Activated T-helper 2 cell treated with anti-CD3 and anti-CD28 coated beads, Interferon-gamma antibody, Interleukin-2, Interleukin-4, amounts not matched to agents 10 μg/mL and 5 μg/mL and 100 μg/mL, durations not matched to agents 14 hours and 24 hours and 36 hours (primary cell): ENCODE measurements at places on chromosomes 5 and 9. TPM values are rescaled to one million over a fixed set of nuclear protein-coding genes. Genes with fewer than 3 reads are reported as not detected.

The ENTREP1 gene
- not detected in 2 replicates for total RNA-seq

The FOXD4 gene
- 0.09 TPM in 1 of 2 replicates, not detected in the other for total RNA-seq

GRCh38 chr9:103362986-103363385 is 367.9 kb downstream of the CYLC2 start:
- H3K27me3 ChIP-seq = no peaks in the 10 kb centered on the region
- no peak overlapping the region for H3K4me3 ChIP-seq
- H3K36me3 ChIP-seq = no peaks in the 10 kb centered on the region

DNA sequence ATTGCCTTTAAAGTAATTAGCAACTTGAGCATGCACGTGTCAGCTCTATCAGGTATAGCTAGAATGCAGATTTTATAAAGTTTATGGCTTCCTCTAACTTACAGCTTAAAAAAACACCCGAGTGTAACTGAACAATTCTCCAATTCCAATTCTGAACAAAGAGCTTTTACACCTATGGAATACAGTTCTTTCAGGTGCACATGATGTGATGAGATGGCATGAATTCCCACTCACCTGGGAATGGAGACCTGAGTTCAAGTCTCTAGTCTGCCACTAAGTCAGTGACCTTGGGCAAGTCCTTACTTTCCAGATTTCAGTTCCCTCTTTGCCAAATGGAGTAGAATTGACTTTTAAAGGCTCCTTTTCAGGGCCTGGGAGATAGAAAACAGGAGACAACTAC is 1.8 kb downstream of the ZFAND5 start:
- no peak for DNase-seq
- H3K4me1 ChIP-seq = peaks cover 38% of the 10 kb centered on the region
- H3K36me3 ChIP-seq = peaks cover 52% of the 10 kb centered on the region

- H3K4me3 ChIP-seq = no peak overlapping the region
- no peak overlapping the region for H3K27ac ChIP-seq
- DNase-seq = no peak
- no peaks in the 10 kb centered on the region for H3K36me3 ChIP-seq
- no peaks in the 10 kb centered on the region for H3K4me1 ChIP-seq
- H3K27me3 ChIP-seq = peaks cover 4% of the 10 kb centered on the region
Observed at GRCh38 chr9:27292659-27293405, 4.1 kb downstream of the EQTN start.

The CDH10 gene
- total RNA-seq = not detected in 2 replicates

GRCh38 chr5:87116825-87117512 is 150.7 kb upstream of the RASA1 start:
- H3K27ac ChIP-seq = no peak overlapping the region
- no peak for DNase-seq
- H3K4me3 ChIP-seq = no peak overlapping the region

The ZSWIM6 gene
- total RNA-seq = 8.9 TPM in 2 replicates

DNA sequence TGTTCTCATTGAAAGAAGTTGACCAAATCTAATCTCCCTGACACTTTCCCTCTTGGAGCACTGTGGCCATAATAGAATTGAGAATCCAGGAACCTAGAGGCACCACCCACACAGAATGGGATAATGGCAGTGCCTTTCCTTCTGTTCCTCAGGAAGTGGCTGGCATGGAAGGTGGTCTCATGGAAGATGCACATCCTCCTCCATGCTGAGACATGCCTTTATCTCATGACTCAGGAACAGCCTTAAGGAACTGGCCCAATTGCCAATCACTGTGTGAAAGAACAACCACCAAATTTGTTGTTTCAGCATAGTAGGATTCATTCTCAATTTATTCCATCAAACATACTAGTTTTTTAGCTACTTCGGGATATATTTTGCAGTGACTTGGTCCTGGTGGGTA is 137.5 kb upstream of the RASGRF2 start:
- H3K36me3 ChIP-seq = peaks cover 36% of the 10 kb centered on the region
- no peaks in the 10 kb centered on the region for H3K4me1 ChIP-seq
- DNase-seq = no peak

DNA sequence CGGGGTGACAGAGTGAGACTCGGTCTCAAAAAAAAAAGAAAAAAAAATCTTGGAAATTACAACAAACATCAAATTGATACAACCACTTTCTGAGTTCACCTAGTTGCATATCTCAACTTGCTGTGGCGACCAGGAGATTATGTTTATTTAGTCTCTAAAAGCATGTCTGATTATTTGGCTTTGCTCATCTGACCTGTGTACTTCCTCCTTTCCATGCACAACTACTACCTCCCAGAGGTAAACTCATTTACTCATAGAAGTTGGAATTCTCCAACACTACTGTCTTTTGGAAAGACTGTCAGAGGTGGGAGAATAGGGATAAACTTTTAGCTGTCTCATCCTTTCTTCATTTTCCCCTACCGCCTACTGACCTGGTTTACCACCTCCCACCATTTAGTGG is 42.6 kb downstream of the MTMR12 start:
- no peak for DNase-seq
- peaks cover 75% of the 10 kb centered on the region for H3K36me3 ChIP-seq
- H3K27me3 ChIP-seq = no peaks in the 10 kb centered on the region
- H3K4me1 ChIP-seq = no peaks in the 10 kb centered on the region

The TMOD1 gene
- total RNA-seq = 0.96 and 0.97 TPM in 2 replicates

DNA sequence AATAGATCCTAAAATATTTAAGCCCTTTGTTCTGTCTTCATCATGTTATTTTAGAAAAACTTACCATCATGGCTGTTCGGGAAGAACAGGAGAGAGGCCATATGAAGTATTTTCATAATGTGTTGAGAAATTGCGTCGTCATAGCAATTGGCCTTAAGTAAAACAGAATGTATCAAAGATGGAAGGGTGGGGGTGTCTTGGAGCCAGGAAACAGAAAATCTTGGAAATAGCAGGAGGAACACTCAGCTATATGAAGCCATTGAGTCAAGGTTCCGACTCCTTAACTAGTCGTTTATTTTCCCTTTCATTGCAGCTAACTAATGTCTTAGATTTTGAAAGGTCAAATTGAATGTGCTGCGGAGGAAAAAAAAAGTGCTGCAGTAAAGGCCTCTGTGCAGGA is 1.3 kb downstream of the SPTAN1 start:
- no peak overlapping the region for H3K4me3 ChIP-seq
- peaks cover 47% of the 10 kb centered on the region for H3K4me1 ChIP-seq

The F12 gene
- 3.5 and 5.8 TPM in 2 replicates for total RNA-seq

GRCh38 chr9:128218518-128219389 is 15.6 kb downstream of the DNM1 start:
- H3K4me3 ChIP-seq = peak overlapping the region; percentile 77
- no peaks in the 10 kb centered on the region for H3K36me3 ChIP-seq
- H3K27me3 ChIP-seq = no peaks in the 10 kb centered on the region
- peaks cover 11% of the 10 kb centered on the region for H3K4me1 ChIP-seq
- peak; percentile 94 for DNase-seq

- H3K36me3 ChIP-seq = no peaks in the 10 kb centered on the region
- H3K27ac ChIP-seq = no peak overlapping the region
- no peaks in the 10 kb centered on the region for H3K4me1 ChIP-seq
Observed at GRCh38 chr5:153798830-153799229, 239.9 kb downstream of the FAM114A2 start.

- no peak overlapping the region for H3K27ac ChIP-seq
- H3K27me3 ChIP-seq = no peaks in the 10 kb centered on the region
- no peak for DNase-seq
Observed at GRCh38 chr9:134518004-134518606, 123.5 kb upstream of the COL5A1 start.

DNA sequence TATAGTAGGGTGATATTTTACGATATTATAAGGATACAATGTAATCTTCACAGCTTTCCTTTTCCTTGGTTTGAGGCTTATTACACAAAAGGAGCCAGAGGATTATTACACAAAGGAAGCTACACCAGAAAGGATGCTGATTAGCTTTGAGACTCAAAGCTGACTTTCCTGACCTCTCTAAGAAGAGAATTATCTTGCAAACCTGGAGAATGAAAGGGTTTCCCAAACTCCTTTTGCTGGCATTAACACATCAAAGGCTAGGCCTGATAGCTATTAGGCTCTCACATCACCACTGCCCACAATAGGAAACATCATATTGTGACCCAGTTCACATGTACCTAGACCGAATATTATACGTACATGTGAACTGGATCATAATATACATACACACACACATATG is 34.2 kb upstream of the CHD1 start:
- no peak overlapping the region for H3K4me3 ChIP-seq
- no peaks in the 10 kb centered on the region for H3K36me3 ChIP-seq
- H3K4me1 ChIP-seq = no peaks in the 10 kb centered on the region
- no peaks in the 10 kb centered on the region for H3K27me3 ChIP-seq

The PRRT1B gene
- not detected in 2 replicates for total RNA-seq

- H3K4me1 ChIP-seq = no peaks in the 10 kb centered on the region
- no peaks in the 10 kb centered on the region for H3K27me3 ChIP-seq
- DNase-seq = no peak
- no peak overlapping the region for H3K27ac ChIP-seq
- no peaks in the 10 kb centered on the region for H3K36me3 ChIP-seq
Observed at GRCh38 chr5:4275232-4275631, 679.6 kb downstream of the IRX1 start.

The AGXT2 gene
- not detected in 2 replicates for total RNA-seq

GRCh38 chr9:135500071-135500524 is 384 bp upstream of the MRPS2 start:
- peaks cover 7% of the 10 kb centered on the region for H3K27me3 ChIP-seq
- H3K36me3 ChIP-seq = peaks cover 35% of the 10 kb centered on the region
- no peak overlapping the region for H3K27ac ChIP-seq
- H3K4me1 ChIP-seq = peaks cover 15% of the 10 kb centered on the region
- H3K4me3 ChIP-seq = peak overlapping the region; percentile 90

DNA sequence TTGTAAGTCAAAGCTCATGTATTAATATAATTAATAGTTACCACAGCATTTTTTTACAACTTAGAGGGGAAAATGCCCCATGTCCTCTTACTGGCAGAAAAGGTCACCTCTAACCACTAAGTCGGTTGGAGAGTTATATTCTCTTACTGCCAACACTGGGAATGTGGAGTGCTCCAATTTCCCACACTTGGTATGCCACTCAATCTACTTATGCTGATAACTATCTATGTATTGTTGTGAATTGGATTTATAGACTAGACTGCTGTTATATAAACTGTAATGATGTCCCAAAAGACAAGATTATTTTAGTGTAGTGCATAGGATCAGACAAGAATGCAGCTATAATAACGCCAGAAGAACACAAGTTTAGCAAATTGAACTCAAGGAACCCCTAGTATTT is 2385.2 kb upstream of the C9orf72 start:
- no peaks in the 10 kb centered on the region for H3K4me1 ChIP-seq
- H3K27me3 ChIP-seq = no peaks in the 10 kb centered on the region
- DNase-seq = no peak
- H3K36me3 ChIP-seq = no peaks in the 10 kb centered on the region
- no peak overlapping the region for H3K4me3 ChIP-seq
- no peak overlapping the region for H3K27ac ChIP-seq

- H3K36me3 ChIP-seq = peaks cover 30% of the 10 kb centered on the region
- no peak overlapping the region for H3K27ac ChIP-seq
- DNase-seq = no peak
- no peaks in the 10 kb centered on the region for H3K27me3 ChIP-seq
Observed at GRCh38 chr5:88226881-88227450, 41.7 kb downstream of the TMEM161B start.

GRCh38 chr5:96595300-96596090 is 66.7 kb upstream of the CAST start:
- no peak overlapping the region for H3K4me3 ChIP-seq
- H3K36me3 ChIP-seq = no peaks in the 10 kb centered on the region
- DNase-seq = no peak
- H3K27ac ChIP-seq = no peak overlapping the region
- peaks cover 14% of the 10 kb centered on the region for H3K4me1 ChIP-seq

The FBXL7 gene
- 0.05 TPM in 1 of 2 replicates, not detected in the other for total RNA-seq

DNA sequence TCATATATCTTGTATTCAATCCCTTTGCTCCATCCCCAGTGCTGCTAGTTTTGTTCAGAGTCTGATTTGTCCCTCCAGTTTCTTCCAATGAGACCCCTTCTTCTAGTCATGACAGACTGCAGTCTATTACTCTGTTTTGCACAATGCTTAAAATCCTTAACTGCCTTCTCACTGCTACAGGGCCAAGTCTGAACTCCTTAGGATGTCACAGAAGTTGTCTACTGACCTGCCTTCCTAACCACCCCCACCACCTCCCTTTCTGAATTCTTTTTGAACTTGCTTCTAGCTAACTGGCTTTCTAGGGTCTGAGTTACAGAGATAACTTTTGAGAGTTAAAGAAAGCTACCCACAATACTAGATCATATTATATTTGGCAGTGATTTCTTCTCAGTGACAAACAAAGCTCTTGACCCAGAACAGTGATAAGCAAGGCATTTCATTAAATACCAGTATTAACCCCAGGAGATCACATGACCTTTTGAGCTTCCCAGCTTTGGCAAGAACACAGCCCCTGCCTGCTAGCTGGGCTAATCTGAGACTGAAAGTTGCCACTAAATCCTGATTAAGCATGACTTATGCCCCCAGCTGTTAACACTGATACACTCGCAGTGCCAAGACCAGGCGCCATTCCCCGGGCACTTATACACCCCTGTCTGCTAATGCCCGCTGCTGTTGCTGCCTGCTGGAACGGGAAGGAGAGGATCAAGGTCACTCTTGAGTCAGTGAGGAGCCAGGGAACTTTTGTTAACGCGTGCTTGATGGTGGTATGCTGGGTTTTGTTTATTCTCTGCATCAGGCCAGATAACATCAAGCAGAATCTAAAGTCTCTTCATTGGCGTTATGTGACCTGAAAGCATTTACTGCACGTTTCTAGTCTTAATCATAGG is 36.4 kb upstream of the ADAMTSL1 start:
- no peaks in the 10 kb centered on the region for H3K36me3 ChIP-seq
- H3K27ac ChIP-seq = no peak overlapping the region
- H3K27me3 ChIP-seq = peaks cover 13% of the 10 kb centered on the region
- DNase-seq = no peak
- no peaks in the 10 kb centered on the region for H3K4me1 ChIP-seq
- H3K4me3 ChIP-seq = no peak overlapping the region

DNA sequence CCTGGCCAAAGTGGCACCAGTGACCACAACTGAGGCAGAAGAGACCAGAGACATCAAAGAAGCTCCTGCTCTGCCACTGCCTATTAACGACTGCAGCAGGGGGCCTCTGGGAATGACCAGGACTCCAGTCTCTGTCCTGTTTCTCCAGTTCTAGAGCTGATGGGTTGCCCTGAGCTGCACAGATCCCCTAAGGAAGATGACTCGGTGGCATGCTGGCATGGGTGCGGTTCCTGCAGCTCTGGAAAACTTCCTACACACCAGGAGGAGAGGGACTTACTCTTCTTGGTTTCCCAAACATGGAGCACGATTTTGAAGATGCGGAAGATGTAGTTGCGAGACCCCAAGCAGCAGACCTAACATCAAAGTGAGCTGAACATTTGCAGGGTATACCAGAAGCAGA is 2.7 kb downstream of the SLIT3 start:
- no peak overlapping the region for H3K4me3 ChIP-seq
- no peaks in the 10 kb centered on the region for H3K36me3 ChIP-seq
- H3K27ac ChIP-seq = no peak overlapping the region
- no peak for DNase-seq
- peaks cover 47% of the 10 kb centered on the region for H3K27me3 ChIP-seq
